Chondrocyte (in vitro differentiated cells): ENCODE measurements at places on chromosomes 2 and 18. TPM values are rescaled to one million over a fixed set of nuclear protein-coding genes. Genes with fewer than 3 reads are reported as not detected.

DNA sequence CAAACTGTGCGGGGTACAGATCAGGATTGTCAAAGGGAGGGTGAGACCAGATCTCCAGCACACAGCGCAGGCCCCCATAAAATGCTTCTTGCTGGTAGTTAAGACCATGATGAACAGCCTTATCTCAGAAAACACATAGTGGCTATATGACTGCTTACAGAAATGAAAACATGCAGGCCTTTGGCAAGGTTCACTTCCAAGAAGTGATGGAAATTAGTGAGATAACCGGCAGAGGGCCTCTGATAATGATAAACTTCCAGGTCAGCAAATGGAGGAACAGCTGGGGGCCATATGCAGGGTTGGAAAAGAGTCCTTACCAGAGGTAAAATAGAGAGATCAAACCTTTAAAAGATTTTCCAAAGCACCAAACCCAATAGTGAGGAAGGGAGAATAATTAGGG is 46.6 kb downstream of the CFAP221 start:
- H3K4me1 ChIP-seq, result no peaks in the 10 kb centered on the region
- H3K27me3 ChIP-seq, result peaks cover 51% of the 10 kb centered on the region
- no peaks in the 10 kb centered on the region for H3K36me3 ChIP-seq
- H3K27ac ChIP-seq, result no peak overlapping the region
- no peak for DNase-seq

GRCh38 chr2:144459286-144459685 is 60.6 kb downstream of the ZEB2 start:
- H3K4me1 ChIP-seq, result peaks cover 72% of the 10 kb centered on the region
- no peak for DNase-seq
- no peak overlapping the region for H3K4me3 ChIP-seq
- H3K27ac ChIP-seq, result no peak overlapping the region
- H3K36me3 ChIP-seq, result peaks cover 9% of the 10 kb centered on the region
- H3K27me3 ChIP-seq, result no peaks in the 10 kb centered on the region

GORASP2 gene
- 117 to 126 TPM (median 125 TPM) in 3 replicates for total RNA-seq

INHA gene
- 1.0 to 2.7 TPM (median 1.7 TPM) in 3 replicates for total RNA-seq

FTCDNL1 gene
- total RNA-seq, result 0.34 to 1.2 TPM (median 0.65 TPM) in 3 replicates

DUSP2 gene
- total RNA-seq, result 0.31 to 1.3 TPM (median 1.1 TPM) in 3 replicates

GRCh38 chr2:181742922-181743722 is 62.8 kb upstream of the NEUROD1 start:
- H3K4me3 ChIP-seq, result no peak overlapping the region
- no peaks in the 10 kb centered on the region for H3K27me3 ChIP-seq
- no peak overlapping the region for H3K27ac ChIP-seq
- H3K36me3 ChIP-seq, result no peaks in the 10 kb centered on the region
